ENCODE measurements at places on chromosomes 1 and 21.
A peak's percentile ranks its signal among the peaks of the same experiment; 100 is the strongest.

DNA sequence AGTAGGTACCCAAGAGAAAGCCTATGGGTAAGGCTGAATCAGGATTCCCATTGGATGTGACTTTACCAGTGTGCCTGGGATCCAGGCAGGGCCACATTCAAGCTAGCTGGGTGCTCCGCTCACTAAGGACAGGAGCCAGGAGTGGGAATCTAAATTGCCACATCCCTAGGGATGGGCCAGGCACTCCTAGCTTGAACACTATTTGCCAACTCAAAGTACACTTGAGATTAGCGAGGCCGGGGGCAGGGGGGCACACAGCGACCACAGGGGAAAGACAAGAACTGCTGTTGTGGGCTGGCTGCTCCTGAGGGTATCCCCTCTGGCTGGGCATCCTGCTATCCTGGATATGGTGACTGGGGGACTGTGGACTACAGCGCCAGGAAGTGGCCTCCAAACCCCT, 4.3 kb downstream of the SLC45A3 start:
- no peak for DNase-seq
- H3K4me1 ChIP-seq, result peaks cover 24% of the 10 kb centered on the region
- H3K27ac ChIP-seq, result no peak overlapping the region

GRCh38 chr1:6245086-6245868, 1.3 kb downstream of the HES3 start:
- H3K4me3 ChIP-seq, result no peak overlapping the region
- no peak overlapping the region for H3K27ac ChIP-seq
- peaks cover 49% of the 10 kb centered on the region for H3K27me3 ChIP-seq

DNA sequence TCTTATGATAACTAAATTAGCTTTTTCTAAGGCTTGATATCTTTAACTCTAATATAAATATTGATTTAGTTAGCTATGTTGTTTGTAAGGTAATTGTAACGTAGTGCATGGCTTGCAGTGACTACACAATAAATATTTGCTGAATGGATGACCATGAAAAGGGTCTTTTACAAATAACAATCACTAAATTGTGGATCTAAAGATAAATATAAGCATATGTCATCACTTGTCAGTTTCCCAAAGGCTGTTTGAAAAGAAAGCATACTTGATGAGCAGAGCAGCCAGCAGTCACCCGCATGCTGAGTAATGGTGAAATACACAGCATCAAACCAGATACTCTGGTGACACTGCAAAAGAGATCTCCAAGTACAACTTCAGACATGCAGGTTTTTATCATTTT, 92.5 kb upstream of the FMN2 start:
- no peak overlapping the region for H3K4me3 ChIP-seq
- H3K27ac ChIP-seq, result no peak overlapping the region
- H3K4me1 ChIP-seq, result peaks cover 4% of the 10 kb centered on the region
- H3K27me3 ChIP-seq, result peaks cover 9% of the 10 kb centered on the region
- DNase-seq, result no peak
- H3K36me3 ChIP-seq, result no peaks in the 10 kb centered on the region

DNA sequence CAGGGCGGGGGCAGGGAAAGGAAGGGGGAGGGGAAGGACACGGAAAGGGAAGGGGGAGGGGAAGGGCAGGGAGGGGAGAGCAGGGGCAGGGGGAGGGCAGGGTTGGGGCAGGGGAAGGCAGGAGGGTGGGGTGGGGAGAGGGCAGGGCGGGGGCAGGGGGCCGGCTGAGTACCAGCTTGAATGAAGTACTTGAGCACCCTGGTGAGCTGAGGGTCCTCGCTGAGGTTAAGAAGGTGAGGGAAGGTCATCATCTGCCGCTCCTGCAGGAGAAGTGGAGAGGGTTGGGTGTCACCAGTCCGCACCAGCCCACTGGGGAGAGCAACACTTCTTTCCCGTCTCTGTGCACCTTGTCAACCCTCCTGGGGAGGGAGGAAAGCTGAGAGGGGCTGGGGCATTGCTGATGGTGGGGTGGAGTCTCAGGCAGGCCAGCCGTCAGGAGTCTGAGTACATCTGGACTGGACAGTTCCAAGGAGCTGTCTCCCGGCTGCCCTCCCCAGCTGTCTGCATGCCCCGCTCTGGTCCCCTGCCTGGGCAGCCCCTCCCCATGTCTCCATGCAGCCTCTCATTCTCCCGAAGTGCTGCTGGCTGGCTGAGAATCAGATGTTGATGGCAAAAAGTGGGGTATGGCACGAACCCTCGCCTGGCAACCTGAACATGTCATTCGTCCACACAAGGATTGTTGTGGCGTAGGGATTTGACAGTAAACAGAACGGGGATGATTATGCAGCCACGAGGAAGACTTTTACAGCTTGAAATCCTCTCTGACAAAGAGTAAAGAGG, 70.0 kb downstream of the SCCPDH start:
- no peaks in the 10 kb centered on the region for H3K4me1 ChIP-seq
- H3K4me3 ChIP-seq, result no peak overlapping the region
- no peak for DNase-seq

- no peaks in the 10 kb centered on the region for H3K27me3 ChIP-seq
- H3K27ac ChIP-seq, result peak overlapping the region; percentile 93
- H3K36me3 ChIP-seq, result no peaks in the 10 kb centered on the region
- H3K4me1 ChIP-seq, result peaks cover 11% of the 10 kb centered on the region
- H3K4me3 ChIP-seq, result peak overlapping the region; percentile 57
- DNase-seq, result no peak
These were observed 83.1 kb downstream of the HHIPL2 start for GRCh38 chr1:222464841-222465210.

All from ascending aorta (tissue), 2 donors.